ENCODE measurements at places on chromosomes 4 and X. TPM values are rescaled to one million over a fixed set of nuclear protein-coding genes. Genes with fewer than 3 reads are reported as not detected.

The GCNA gene
- 0.38 TPM for polyA plus RNA-seq

The SYTL5 gene
- polyA plus RNA-seq = 1.8 TPM

The NXF2B gene
- not detected for polyA plus RNA-seq

The NPY2R gene
- polyA plus RNA-seq = 0.25 TPM

The SHROOM4 gene
- 0.38 TPM for polyA plus RNA-seq

The ATOH1 gene
- polyA plus RNA-seq = 3.0 TPM

The PCDH18 gene
- polyA plus RNA-seq = 1.6 TPM

The S100G gene
- polyA plus RNA-seq = not detected

The MED12 gene
- polyA plus RNA-seq = 14.6 TPM

The PRICKLE3 gene
- 7.2 TPM for polyA plus RNA-seq

- no peak for DNase-seq
These were observed 67.6 kb downstream of the PDGFRA start for GRCh38 chr4:54296548-54297203.

DNA sequence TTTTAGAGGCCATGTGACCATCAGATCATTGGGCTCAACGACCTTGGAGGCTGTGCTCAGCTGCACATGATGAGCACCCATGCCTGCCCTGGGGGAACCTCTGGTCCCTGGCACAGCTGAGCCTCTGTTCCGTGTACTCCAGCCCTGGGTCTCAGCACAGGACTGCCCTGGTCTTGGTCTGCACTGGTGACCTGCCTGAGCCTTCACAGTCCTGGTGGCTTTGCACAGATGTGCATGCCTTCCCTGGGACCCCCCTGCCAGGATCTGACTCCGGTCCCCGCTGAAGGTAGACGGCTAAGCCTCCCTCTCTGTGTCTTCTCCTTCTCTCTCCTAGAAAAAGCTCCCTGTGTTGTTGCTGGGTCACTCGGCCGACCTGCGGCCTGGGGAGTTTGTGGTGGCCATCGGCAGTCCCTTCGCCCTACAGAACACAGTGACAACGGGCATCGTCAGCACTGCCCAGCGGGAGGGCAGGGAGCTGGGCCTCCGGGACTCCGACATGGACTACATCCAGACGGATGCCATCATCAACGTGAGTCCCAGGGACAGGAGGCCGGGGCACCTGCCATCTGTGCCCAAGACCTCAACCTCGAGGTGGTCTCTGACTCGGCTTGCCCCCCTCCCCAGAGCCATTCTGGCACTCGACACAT lies 21.6 kb downstream of the HTRA3 start:
- peak; percentile 27 for DNase-seq

GRCh38 chrX:119155416-119156035 lies 27.9 kb upstream of the KIAA1210 start:
- no peak for DNase-seq

DNA sequence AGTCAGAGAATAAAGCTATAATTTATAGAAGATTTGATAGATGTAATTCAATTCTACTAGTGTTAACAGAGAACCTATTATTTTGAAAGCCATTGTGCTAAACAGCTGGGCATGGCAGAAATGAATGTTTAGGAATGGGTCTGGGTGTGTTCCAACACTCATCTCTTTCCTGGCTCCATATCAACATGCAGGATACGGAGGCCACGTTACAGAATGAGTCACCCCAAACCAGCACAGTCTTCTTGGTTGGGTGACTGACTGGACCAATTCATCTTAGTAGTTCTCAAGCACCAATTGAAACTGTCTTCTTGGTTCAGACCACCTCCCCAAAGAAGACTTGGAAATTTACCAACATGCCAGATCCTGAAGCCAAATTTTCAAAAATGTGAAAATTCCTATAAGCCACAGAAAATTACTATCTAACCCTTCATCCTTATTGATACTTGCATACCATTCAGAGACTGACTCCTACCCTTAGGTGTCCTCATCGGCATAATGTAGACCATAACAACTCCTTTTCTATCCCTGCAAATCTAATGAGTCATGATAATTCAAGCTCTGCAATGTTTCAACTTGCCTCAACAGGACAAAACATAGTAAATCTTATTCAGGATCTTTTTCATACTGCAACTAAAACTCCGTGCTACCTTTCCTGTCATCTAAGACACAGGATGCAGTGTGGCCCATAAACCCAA lies 52.0 kb upstream of the ATOH1 start:
- DNase-seq = no peak

DNA sequence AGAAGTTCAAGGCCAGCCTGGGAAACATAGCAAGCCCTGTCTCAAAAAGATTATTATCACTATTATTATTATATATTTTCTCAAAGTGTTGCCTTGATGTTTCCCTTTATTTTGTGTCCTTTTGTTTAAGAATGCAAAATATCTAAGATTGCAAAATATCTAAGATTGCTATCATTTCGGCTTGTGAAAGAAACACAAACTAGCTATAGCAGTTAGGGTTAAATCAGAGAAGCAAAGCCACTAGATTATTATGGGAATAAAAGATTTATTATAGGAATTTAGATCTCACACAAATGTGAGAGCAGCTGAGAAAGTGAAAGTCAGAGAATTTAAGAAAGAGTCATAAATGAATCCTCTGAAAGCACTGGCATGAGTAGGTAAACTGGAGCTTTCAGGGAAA lies 18.0 kb upstream of the TMEM184C start:
- DNase-seq = no peak

DNA sequence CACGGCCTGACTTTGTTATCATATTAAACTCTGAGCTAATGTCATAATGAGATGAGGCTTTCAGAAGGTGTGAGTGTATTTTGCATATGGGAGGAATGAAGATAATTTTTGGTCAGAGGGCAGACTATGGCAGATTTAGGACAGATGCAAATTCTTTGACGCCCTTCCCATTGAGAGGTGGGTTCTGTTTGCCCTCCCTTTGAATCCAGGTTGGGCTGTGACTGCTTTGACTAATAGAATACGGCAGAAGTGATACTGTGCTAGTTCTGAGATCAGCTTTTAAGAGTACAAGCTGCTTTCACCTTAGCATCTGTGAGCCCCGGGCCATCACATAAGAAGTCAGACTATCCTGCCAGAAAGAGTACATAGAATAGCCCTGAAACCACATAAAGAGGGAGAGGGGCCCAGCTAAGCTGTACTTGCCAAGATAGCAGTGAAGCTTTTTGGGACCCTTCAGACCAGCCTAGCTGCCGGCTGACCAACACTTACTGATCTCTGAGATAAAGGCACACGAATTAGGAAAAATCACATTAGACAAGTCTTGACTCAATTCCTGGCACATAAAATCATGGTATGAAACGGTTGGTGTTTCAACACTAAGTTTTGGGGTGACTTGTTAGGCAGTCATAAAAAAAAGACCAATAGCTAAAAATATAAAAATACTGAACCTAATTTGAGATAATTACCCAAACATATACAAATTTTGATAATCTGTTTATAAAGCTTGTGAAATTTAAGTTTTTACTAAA lies 166.7 kb upstream of the SH3RF1 start:
- DNase-seq = no peak

- DNase-seq = no peak
These were observed 96.1 kb upstream of the FAM9A start for GRCh38 chrX:8897259-8897658.

GRCh38 chrX:108735679-108736508 lies 469 bp downstream of the IRS4 start:
- no peak for DNase-seq

DNA sequence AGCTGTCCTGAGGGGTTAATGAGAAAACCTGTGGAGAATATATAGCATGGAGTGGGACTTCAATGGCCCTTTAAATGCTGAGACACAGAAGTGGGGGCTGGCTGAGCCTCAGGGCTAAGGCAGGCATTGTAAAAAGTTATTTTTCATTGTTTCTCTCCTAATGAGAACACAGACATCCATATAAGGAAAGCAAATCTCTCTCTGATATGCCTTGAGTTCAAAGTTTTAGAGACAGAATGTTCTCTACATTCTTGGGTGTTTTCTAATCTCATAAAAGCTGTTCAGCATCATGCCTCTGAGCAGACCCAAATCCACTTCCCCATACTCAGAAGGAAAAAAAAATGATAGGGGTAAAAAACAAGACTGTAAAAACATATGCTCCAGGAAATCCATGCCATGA lies 16.8 kb upstream of the RAB40A start:
- DNase-seq = no peak

- no peak for DNase-seq
These were observed 8.8 kb downstream of the TMPRSS11D start for GRCh38 chr4:67874986-67875385.

GRCh38 chrX:70117738-70118137 lies 15.5 kb upstream of the IGBP1 start:
- DNase-seq = no peak

DNA sequence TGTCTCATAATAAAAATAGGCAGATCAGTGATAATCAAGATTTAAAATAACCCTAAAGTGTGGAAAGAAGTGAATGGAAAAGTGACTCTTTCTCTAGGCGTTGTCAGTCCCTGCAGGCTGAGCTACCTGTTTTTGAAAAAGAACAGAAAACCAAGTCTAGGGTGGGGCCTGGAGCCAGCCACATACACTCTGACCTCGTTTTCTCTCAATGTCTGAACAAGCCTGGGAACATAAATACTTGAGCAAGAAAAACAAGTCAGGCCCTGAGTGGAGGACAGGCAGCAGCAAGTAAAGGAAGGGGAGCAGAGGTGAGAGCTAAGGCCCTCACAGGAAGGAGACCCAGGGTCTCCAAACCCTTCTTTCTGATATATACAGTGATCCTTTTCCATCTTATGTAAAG lies 91.7 kb upstream of the HPF1 start:
- DNase-seq = no peak

DNA sequence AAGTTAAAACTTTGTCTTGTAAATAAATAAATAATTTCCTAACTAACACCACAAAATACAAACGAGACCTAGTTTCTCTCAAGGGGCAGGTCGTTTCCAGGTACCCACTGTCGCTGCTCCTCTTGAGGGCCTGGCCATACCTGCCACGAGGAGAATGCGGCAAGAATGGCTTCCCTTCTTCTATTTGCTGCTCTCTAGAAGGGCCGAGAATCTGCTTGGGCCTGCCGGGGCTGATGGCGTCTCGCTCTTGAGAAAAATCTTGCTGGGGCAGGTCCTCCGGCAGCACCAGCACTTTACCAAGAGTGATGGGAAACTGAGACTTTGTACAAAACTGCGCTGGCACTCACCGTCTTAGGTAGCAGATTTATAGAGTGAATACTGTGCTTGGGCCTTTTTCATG lies 31.5 kb downstream of the CYLC1 start:
- DNase-seq = peak; percentile 61

DNA sequence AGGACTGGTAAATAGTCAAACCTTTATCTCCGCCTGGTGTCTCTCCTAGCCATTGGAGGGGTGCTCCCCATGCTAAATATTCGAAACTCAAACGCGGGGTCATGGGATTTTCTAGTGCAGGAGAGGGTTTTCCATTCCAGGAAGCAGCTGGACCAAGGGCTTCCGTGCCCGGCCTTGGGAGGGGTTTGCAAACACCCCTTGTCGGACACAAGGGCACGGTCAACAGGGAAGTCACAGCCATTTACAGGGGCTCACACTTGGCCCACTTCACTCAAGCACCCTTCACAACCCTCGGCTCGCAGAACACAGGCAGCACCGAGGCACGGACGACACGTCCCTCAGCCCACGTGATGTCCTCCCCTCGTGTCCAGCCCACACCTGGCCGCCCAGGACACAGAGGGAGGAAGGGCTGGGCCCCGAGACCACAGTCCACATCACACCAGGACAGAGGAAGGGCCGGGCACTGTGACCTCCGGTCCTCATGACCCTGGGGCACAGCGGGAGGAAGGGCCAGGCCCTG lies 10.3 kb upstream of the PLCXD1 start:
- DNase-seq = peak; percentile 39
